SW480 (cell line): ENCODE measurements at places on chromosomes 2 and 18.

DNA sequence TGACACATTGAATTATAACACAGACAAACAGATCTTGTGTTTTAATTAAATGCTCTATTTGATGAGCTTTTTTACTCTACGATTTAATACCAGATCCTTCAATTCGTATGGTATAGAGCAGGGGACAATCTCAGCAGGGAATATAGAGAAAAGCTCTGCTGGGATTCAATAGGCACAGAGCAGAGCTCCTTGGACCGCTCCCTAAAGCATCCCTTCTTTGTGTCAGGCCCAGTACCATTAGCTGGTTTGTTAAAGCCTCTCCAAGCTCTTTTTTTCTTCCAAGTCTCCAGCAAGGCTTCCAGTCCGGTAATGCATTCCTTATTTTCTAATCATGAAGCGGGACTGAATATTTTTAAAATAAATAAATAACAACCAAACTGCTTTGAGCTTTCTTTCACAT lies 466.0 kb downstream of the NR4A2 start:
- no peak for DNase-seq

DNA sequence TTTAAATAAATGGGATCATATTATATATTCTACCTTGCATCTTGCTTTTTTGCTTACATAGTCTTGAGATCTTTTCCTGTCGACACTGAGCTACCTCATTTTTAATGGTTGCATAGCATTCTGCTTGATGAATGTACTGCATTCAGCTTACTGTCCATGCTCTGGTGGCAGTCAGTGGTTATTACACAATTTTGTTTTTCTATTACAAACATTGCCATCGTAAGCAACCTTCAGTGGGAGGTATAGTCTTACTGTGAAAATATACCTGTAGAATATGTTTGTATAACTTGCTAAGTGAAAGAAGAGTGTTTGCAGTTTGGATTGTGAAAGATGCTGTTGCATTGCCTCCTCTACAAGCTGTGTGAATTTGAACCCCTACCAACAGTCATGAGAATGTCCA lies 43.4 kb downstream of the UBXN4 start:
- no peak for DNase-seq

DNA sequence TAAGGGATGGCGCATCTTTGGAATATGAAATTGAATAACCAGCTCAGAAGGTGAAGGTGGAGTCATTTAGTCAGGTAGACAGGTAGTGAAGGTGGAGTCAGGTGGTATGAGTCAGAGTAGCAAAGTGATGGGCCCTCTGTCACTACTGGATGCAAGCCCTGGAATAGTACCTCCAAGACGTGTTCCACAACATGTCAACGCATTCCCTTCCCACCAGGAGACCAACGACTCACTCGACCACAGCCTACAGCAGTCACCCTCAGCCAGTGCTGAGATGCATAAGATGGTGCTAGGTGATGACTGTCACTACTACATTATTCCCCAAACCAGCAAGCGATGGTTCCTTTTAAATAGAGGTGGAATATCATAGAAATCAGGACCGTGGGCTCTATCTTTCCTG lies 6.8 kb downstream of the CPLX4 start:
- DNase-seq, result peak; percentile 1

GRCh38 chr2:10619643-10620042 lies 70.1 kb downstream of the NOL10 start:
- DNase-seq, result no peak

GRCh38 chr2:135637456-135638087 lies 104.1 kb upstream of the UBXN4 start:
- no peak for DNase-seq

GRCh38 chr2:180478883-180479282 lies 471.8 kb upstream of the CWC22 start:
- DNase-seq, result no peak

DNA sequence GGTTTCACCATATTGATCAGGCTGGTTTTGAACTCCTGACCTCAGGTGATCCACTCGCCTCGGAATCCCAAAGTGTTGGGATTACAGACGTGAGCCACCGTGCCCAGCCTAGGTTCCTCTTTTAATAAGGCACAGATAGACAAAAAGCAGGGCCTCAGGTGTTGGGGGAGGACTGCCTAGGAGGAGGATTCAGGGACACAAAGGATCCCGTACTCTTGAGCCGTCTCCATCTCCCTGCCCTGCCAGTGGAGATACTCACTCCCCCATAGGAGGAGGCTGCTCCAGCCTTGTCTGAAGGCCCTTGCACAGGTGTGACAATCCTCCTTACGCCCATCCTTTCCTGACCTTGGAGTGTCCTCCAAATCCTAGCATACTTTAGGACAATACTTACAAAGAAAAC lies 32.0 kb upstream of the TFCP2L1 start:
- no peak for DNase-seq

DNA sequence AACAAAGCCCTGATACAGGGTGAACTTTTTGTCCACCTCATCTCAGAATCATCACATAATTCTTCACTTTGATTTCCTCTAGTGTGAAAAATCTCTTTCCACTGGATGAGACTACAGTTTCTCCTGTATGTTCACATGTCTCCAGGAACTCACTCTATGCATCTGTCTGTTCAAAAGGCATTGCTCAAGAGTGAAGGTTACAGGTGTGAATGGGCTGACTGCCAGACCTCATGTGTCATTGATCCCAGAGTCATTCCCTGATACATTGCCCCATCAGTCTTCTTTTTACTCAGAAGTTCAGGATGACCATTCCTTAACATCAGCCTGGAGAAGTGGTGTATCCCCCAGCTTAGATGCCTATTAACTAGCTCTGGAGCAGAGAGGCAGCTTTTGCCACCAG lies 4.4 kb upstream of the DSC3 start:
- DNase-seq, result no peak

- peak; percentile 33 for DNase-seq
Observed at GRCh38 chr2:111155610-111156009, 34.9 kb downstream of the BCL2L11 start.

GRCh38 chr2:64609227-64609941 lies 44.3 kb downstream of the SERTAD2 start:
- DNase-seq, result peak; percentile 54

DNA sequence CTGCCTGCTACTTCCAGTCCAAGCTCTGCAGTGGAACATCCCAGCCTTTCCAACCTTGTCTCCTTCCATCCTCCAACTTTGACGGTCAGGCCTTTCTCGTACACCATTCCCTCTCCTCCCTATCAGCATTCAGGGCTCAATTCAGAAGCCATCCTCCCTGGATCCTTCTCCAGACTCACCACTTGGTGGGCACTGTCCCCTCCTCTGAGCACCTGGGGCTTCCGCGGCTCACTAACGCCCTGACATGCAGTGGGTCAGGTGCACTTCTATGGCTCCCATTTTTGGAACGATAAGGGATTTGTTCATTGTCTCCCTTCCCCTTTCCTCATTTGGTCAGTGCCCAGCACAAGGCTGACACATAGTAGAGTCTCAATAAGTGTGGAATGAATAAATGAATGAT lies 56.7 kb downstream of the TNS1 start:
- no peak for DNase-seq

- no peak for DNase-seq
Observed at GRCh38 chr2:224882291-224883171, 159.7 kb downstream of the DOCK10 start.

- DNase-seq, result no peak
Observed at GRCh38 chr18:67597759-67598158, 81.2 kb upstream of the DSEL start.

GRCh38 chr2:223585666-223586065 lies 16.5 kb downstream of the SCG2 start:
- DNase-seq, result no peak

GRCh38 chr18:61982475-61982874 lies 89.7 kb upstream of the RNF152 start:
- no peak for DNase-seq

- peak; percentile 5 for DNase-seq
Observed at GRCh38 chr2:224025874-224026273, 13.2 kb downstream of the SERPINE2 start.

DNA sequence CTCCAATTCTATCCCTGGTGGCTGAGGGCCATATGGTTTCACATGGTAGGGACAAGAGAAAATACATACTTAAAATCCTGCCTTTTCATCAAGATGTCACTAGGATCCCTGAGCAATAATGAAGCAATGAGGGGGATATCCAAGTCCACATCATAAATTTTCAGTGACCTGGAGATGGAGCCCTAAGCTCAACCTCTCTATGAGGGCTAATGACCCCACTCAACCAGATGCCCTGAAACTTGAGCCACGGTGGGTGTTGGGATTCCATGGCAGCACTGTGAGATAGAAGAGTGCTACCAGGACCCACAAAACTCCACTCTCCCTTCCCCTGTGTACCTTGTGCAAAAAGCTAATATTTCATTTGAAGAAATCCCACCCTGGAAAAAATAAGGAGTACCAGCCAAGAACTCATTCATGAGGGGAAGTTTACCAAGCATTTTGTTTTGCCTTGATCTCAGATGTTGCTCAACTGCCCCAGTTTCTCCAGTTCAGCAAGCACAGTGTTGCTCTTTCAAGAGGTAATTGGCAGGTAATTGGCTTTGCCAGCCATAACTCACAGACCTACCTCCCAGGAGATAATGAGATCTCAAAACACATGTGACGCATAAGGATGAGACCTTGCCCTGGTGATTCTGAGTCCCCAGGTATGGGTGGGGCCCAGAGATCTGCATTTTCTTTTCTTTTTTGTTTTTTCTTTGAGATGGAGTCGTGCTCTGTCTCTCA lies 51.0 kb upstream of the TTC39C start:
- DNase-seq, result peak; percentile 30

- no peak for DNase-seq
Observed at GRCh38 chr2:201574766-201575165, 68.5 kb downstream of the TMEM237 start.
